Lower leg skin (tissue), 4 donors: ENCODE measurements at places on chromosomes 16 and 17. TPM values are rescaled to one million over a fixed set of nuclear protein-coding genes. Genes with fewer than 3 reads are reported as not detected.

TBC1D3B gene
- 4.7 TPM for total RNA-seq

DNA sequence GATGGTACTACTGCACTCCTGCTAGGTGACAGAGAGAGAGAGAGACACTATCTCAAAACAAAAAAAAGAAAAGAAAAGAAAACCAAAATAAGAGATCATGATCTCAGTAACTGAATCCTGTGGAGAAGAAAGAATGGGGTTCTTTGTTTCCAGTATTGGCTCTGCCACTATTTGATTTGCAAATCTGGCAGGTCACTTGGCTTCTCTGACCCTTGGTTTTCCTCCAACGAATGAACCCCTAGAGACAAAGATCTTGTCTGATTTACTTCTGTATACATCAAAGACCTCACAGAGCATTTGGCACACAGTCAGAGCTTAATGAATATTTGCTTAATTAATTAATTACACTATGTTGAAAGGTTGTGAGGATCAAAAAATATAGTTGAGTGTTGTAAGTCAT is 47.9 kb upstream of the NLK start:
- DNase-seq: no peak

DNA sequence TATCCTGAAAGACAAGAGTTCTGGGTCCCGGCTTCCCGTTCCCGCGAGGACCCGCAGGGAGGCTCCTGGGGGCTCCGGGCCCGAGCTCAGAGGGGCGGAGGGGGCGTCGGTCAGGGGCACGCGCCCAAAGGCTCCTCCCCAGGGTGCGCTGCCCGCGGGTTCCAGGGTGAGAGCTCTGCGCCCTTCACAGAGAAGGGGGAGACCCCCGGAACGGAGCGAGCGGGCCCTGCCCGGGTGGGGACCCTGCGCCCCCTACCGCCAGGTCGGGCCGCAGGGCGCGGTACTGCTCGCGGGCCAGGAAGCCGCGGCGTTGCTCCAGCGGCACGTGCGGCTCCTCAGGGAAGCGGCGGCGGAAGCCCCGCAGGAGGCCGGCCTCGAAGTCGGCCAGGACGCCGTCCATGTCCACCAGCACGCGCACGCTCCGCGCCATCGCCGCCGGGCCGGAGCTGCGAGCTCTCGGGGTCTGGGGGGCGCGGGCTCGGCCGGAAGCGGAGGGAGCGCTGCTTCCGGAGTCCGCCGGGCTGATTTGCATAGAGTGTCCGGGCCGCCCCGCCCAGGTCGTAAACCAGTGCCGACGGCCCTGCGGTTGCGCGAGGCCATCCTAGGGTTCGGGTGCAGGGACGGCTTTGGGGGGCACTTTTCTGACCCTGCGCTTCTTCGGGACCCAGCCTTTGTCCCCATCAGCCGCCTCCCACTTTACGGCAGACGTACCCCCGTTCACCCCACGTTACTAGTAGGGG is at the start of gene NT5C:
Gene NT5C, minus strand, starts transcription at position 465 of the 740 bp plus-strand sequence. Its CDS starts 35 bp downstream, at position 430.
- peak; percentile 45 for DNase-seq

- DNase-seq: no peak
These were observed at the start of gene TNFRSF17 for GRCh38 chr16:11964761-11965551. Gene TNFRSF17 (plus strand): TSS chr16:11965210. CDS start chr16:11965325, 115 bp downstream.

DNA sequence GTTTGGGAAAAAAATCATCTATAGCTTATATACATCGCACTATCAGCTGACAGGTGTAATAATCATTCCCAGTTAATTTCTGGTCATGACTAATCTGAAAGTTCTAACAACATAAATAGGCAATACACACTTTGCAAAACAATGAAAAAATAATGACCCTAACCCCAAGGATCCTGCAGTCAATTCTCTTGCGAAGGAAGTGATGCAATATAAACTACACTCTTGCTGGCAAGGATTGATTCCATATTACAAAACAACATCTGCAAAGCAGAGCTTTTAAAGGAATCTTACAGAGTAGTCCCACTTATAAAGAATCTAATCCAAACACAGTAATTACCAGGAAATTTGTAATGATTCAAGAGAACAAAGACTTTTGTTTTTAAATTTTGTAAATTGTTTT is 73.4 kb downstream of the MYO1D start:
- DNase-seq: no peak

DNA sequence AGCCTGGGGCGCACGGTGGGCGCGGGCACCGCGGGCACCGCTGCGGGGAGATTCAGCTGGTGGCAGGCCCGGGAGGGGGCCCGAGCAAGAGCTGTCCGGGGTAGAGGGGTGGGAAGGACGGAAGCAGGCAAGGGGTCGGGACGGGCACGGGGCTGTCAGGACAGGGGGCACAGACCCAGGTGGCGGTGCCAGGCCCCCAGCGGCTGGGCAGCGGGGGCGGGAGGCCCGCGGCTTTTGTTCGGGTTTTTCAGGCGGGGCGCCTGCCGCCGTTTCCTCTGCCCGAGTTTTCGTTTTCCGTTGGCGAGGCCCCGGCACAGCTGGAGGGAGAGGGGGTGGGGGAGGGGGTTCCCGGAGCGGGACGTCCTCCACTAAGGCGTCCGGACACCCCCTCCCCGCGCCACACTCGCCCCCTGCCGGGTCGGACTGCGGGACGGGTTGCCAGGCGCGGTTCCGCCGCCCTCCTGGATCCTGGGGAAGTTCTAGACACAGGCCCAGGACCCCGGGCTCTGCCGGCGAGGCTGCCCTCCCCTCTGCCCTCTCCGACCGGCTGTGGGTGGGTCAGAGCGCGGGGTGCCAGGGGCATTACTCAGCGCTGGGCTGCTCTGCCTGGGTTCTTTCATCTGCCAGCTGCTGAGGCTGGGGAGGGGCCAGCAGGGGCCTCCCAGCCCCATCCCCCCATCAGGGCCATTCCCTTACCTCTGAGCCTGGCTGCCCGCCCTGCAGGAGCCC is 543 bp downstream of the ARHGAP23 start:
- DNase-seq: no peak

- DNase-seq: no peak
These were observed 64.5 kb upstream of the RBFOX1 start for GRCh38 chr16:7268182-7268581.

GRCh38 chr17:63701868-63702720 is 2.2 kb upstream of the LIMD2 start:
- no peak for DNase-seq
